ENCODE measurements at places on chromosomes 3 and 15.

GRCh38 chr15:74234598-74234875 lies 1.6 kb upstream of the CCDC33 start:
- DNase-seq = no peak

- no peak for DNase-seq
These were observed 32.2 kb upstream of the KLHL25 start for GRCh38 chr15:85826756-85827515.

DNA sequence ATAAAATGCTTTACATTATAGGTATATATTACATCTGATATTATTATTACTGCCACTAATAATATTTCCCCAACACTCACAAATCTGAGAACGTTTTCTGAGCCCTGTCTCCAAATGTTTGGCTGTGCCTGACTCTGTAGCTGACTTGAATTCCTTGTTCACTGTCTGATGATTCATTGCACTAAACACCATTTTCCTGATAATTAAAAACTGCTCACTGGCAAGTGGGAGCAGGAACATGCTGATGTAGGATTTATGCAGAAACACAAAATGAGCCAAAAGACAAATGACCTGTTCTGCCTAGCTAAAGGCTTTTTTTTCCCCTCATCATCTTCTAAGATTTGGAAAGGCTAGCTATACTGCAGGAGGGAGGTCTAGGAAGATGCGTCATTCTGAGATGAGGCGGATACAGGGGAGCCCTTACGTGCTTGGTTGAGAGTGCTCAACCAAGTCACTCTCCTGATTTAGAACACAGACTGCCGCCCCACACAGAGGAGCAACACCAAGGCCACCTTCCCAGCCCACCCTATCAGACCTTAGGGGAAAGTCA lies 380.7 kb downstream of the EPHB1 start:
- no peak for DNase-seq

GRCh38 chr3:30203301-30203700 lies 403.1 kb upstream of the TGFBR2 start:
- no peak for DNase-seq

DNA sequence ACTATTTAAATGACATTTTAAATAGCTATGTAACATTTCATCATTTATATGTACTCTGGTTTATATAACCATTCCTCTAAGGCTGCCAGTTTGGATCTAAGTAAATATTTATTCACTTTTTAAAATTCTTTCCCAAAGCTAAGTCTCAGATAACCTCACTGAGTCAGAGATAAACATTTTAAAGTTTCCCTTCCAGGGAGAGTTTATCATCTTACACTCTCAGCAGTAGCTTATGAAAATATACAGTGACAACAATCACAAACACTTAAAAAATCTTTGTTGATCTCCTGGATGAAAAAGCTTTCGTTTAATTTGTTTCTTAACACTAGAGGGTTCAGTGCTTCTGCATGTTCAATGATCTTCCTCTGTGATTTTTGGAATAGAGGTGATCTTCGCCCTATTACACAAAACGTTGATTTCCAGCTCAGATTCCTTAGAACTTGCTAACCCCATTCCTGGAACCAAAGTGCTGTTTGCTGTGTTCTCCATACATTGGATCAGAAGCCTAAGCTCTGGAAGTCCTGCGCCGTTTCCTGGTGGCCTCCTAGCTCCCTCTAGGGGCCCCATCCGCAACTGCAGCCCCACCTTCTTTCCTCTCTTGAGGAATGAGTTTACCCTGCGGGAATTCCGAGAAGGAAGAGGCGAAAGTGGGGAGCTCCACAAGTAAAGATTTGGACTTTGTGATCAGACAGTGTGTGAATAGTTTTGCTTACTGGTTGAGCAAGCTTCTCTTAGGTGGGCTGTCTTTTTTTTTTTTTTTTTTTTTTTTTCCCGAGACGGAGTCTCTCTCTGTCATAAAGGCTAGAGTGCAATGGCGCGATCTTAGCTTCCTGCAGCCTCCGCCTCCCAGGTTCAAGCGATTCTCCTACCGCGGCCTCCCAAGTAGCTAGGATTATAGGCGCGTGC lies 29.3 kb upstream of the SACM1L start:
- peak; percentile 64 for DNase-seq

GRCh38 chr3:128870347-128870746 lies 9.1 kb upstream of the ACAD9 start:
- no peak for DNase-seq

DNA sequence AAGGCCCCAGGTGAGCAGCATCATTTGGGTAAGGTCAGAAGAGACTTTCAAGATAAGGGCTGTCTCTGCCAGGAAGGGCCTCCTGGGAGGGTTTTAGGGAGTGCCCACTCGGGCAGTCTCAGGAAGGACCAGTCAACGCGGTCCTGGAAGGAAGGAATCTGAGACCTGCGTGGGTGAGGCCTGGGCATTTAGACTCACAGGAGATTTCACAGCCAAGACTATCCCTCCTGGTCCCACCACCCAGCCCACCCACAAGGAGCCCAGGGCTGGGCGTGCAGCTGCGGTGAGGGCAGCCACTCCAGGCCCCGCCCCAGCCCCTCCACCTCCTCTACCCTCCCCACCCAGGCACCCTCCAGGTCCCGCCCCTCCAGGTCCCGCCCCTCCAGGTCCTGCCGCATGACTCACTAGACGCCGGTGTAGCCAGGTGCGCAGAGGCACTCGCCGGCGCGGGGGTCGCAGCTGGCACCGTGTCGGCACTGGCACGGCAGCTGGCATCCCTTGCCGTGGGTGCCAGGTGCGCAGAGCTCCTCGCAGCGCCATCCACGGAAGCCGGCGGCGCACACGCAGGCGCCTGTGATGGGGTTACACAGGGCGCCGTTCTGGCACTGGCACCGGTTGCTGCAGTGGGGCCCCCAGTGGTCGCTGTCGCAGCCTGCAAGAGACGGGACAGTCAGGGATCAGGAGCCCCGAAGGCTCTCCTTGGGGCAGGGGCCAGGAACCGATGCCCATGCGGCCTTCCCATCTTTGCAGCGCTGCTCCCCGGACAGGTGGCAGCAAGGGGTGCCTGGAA lies 112.7 kb downstream of the RAB11A start:
- DNase-seq = no peak

- peak; percentile 71 for DNase-seq
These were observed 30.3 kb upstream of the VEPH1 start for GRCh38 chr3:157533298-157534070.

DNA sequence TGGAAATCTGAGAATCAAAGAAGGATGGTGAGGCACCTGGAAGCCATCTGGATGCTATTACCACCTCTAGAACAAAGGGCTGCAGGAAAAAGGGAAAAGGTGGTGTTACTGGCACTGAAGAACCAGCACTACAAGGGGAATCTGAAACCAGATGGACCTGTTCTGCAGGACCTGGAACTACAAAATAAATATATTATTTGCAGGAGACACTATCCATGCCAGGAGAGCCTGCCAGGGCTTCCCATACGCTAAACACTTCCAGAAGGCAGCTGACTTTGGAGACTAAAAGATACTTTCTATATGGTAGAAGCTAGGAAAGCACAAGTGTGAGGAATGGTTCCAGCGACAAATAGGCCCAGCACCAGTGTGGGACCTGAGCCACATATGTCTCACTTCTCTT lies 83.4 kb upstream of the POU1F1 start:
- no peak for DNase-seq

Data from muscle of leg (tissue), 16 donors.